ENCODE measurements at places on chromosomes 3 and 15.
A peak's percentile ranks its signal among the peaks of the same experiment; 100 is the strongest.

DNA sequence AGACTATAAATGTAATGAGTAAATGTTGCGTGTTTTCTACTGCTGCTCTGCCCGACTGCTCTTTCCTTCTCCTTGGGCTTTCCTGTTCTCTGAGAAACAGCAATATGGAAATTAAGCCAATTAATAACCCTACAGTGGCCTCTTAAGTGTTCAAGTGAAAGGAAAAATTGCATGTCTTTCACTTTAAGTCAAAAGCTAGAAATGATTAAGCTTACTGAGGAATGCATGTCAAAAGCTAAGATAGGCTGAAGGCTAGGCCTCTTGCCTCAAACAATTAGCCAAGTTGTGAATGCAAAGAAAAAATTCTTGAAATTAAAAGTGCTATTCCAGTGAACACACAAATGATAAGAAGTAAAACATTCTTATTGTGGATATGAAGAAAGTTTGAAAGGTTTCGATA is 55.0 kb downstream of the ATP2C1 start:
- no peak for DNase-seq

GRCh38 chr3:53646723-53647122 is 152.3 kb downstream of the CACNA1D start:
- DNase-seq: no peak

DNA sequence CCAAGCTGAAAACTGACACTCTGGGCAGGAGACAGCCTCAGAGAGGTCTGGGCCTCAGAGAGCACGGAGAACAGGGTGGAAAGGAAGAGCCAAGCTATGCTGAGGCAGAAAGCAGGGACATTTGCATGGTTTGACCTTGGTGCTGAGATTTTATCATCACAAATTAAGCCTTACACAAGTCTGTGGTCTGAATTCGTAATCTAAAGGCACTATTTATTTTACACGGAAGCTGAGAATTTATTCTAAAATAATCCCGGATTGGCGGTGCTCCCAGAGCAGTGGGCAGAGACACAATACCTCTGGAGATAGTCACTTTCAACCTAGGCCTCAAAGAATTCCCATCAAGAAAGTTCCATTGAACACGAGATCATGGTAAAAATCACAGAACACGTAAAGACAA is 47.5 kb downstream of the CFAP92 start:
- DNase-seq: no peak

DNA sequence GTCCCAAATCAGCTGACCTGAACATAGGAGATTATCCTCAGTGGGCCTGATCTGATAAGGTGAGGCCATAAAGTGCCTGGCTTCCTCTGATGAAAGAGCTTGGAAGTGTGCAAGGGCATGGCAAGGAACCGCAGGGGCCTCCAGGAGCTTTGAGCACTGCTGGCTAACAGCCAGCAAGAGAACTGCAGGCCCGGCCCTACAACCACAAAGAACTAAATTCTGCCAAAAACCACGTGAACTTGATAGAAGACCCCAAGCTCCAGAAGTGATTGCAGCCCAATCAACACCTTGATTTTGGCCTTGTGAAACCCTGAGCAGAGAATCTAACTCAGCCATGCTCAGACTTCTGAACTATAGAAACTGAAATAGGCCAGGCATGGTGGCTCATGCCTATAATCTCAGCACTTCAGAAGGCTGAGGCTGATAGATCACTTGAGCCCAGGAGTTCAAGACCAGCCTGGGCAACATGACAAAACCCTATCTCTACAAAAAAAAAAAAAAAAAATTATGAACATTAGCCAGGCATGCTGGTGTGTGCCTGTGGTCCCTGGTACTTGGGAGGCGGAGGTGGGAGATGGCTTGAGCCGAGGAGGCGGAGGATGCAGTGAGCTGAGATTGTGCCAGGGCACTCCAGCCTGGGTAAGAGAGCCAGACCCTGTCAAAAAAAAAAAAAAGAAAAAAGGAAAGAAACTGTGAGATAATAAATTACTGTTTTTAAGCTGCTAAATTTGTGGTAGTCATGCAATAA is 7.7 kb upstream of the DIS3L start:
- no peak for DNase-seq

DNA sequence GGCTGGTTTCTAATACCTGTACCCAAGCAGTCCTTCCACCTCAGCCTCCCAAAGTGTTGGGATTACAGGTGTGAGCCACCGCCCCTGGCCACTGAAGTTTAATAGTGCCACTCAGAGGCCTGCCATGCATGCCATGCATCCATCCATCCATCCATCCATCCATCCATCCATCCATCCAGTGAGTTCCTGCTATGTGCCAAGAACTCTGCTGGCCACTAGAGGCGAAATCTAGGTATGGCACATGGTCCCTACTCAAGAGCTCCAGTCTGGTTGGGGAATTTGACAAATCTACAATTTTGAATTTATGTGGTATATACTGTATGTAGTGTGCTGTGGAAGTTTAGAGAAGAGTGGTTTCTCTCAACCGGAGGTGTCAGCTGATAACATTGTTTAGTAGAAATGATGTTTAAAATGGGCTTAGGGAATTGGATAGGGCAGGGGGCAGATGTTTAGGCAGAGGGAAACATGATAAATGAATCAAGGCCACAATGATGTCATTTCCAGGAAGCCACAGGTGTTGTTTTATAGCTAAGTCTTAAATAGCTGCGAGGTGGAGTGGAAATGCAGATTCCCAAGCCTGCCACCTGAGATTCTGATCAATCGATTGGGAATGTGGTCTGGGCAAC is 384.4 kb upstream of the C2CD4B start:
- no peak for DNase-seq

GRCh38 chr3:14616606-14617507 is 34.7 kb upstream of the CCDC174 start:
- DNase-seq: peak; percentile 39

DNA sequence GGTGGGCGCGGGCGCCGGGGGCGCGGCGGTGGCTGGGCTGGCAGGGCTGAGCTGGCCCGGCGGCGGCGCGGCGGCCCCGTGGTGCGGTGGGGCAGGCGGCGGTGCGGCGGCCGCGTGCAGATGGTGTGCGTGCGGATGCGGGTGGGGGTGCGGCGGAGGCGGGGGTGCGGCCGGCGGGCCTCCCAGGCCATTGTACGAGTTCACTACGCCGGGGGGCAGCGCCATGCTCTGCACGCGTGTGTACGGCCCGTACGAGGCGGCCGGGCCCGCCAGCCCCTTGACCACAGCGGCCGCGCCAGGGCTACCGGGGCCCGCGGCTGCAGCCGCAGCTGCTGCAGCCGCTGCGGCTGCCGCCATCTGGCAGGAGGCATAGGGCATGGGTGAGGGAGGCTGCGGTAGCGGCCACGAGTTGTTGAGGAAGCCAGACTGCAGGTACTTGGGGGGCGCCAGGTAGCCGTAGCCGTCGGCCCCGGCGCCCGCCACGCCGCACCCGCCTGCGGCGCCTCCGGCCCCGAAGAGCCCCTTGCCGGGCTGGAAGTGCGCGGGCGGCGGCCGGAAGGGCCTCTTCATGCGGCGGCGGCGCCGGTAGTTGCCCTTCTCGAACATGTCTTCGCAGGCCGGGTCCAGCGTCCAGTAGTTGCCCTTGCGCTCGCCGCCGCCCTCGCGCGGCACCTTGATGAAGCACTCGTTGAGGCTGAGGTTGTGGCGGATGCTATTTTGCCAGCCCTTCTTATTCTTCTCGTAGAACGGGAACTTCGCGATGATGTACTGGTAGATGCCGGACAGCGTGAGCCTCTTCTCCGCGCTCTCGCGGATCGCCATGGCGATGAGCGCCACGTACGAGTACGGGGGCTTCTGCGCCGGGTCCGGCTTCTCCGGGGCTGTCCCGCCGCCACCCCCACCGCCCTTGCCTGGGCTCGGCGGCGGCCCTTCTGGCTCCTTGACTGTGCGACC is 951 bp downstream of the FOXL2 start:
- DNase-seq: no peak

DNA sequence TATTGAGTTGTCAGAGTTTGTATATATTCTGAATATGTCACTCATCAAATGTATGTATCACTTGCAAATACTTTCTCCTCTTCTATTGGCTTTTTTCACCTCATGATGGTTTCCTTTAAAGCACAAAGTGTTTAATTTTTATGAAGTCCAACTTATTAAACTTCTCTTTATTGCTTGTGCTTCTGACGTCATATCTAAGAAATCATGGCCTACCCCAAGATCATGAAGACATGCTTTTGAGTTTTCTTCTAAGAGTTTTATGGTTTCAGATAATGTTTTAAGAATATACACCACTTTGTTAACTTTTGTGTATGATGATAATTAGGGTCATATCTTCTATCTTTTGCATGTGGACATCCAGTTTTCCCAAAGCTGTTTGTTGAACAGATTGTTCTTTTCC is 417.2 kb upstream of the ATP10A start:
- no peak for DNase-seq

DNA sequence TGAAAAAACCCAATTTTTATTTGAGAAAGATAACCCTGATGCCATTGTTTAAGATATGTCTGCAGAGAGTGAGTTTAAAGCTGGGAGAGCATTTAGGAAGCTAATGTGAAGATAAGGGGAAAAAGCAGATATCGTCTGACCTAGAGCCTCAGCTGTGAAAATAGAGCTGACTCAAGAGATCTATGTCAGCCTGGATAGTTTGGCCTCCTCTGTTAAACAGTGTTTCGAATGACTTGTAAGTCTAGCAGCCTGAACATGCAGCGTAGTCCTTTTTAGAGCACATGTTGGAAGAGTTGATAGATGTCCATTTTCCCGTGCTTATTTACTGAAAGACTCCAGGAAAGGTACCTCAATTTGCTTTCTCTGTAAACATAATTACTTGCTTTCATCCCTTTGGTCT is 48.1 kb downstream of the ALCAM start:
- no peak for DNase-seq

GRCh38 chr3:74591946-74592345 is 22.5 kb downstream of the CNTN3 start:
- no peak for DNase-seq

DNA sequence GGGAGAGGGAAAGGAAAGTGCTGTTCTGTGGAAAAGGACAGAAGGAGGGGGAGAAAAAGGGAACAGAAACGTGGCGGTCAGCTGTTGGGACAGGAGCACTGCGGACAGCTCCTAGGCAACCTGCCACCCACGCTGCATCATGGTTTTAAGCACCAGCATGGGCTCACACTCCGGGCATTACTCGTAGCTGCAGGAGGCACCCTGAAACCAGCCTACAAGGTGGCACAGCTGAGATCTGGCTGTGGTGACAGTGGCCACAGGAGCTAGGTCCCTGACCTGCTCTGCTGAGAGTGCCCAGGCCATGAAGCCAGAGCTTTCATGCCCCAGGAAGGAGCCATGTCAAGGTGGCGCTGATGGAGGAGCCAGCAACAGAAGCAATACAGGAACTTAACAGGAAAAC is 161.4 kb upstream of the ST8SIA2 start:
- DNase-seq: no peak

DNA sequence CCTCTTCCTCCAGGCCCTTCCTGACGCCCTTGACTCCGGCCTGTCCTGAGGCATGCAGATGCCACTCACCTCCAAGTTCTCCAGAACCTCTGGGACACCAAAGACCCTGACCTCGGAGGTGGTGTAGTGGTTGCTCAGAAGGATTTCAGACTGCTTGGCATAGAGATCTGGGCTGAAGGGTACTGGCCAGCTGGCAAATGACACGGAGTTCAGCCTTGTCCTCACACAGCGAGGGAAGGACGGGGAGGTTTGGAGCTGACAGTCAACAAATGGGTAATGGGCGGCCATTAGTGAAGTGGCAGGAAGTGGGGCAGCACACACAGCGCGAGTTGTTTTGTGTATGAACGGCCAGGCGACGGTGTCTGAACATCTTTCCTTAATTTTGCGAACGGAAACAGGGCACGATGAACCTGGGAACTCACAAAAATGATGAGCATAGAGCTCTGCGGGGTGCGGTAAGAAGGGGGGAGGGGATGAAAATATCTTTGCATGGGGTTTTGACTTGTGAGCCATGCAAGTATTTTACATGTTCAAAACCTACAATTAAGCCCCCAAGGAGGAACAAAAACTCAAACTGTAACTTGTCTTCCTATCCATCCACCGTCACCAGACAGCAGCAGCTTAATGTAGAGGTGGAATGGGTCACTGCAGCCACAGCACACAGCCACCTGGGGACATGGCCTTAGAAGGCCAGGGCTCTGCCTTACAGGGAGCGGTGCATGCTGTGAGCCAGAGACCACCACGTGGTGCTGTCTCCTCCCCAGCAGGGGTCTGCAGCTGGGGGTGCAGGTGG is 43.6 kb upstream of the RPL32 start:
- DNase-seq: no peak

DNA sequence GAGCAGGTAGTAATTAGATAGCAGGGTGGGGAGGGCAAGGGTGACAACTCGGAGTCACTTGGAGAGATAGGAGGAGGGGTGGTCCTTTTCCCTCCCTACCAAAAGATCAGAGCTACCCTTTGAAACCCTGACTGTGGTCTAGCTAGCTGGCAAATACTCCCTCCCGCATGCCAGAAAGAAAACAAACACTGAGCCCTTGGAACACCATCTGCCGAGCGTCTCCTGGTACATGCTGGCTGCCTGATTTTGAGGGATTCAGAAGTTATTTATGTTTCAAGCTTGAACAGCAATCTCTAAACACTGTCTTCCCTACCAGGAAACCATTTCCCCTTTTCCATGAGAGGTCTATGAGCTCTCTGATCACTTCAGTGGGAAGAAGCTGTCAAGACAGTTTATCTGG is 291.6 kb upstream of the CFAP20DC start:
- no peak for DNase-seq

DNA sequence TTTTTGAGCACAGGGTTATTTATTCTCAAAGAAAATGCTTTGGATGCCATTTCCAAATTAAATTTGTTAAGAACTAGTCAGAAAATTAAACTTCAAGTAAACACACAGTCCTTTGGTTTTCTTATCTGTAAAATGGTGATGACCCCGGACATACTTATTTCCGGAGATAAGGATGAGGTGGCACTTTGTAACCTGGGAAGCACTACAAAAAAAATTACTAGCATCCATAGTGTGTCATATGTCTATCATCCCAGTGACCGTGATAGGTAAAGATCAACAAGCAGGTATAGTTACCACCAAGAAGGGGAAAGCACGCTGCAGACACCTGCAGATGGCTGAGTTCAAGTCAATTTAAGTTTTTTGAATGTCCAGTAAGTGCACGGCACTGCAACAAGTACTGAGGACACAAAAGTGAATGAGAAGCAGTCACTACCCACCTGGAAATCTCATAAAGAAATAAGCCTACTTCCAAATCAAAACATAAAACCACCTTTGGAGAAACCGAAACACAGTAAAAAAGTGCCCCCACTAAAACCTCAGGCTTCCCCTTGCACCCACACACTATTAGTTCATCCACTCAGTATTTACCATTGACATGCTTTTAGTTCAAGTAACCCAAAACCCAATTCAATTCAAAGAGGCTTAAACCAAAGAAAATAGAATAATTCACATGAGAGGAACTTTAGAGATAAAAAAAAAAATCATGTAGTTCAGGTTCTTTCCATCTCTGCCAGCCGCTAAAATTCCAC is 24.6 kb downstream of the SEMA5B start:
- no peak for DNase-seq

- DNase-seq: no peak
Observed at GRCh38 chr3:55691141-55691540, 204.0 kb upstream of the WNT5A start.

- DNase-seq: no peak
Observed at GRCh38 chr15:47384776-47385175, 332.5 kb upstream of the SEMA6D start.

Data from T-helper 1 cell (primary cell).